ENCODE measurements at places on chromosomes 3 and 15. TPM values are rescaled to one million over a fixed set of nuclear protein-coding genes. Genes with fewer than 3 reads are reported as not detected.

The NDUFB5 gene
- 202 TPM for total RNA-seq

DNA sequence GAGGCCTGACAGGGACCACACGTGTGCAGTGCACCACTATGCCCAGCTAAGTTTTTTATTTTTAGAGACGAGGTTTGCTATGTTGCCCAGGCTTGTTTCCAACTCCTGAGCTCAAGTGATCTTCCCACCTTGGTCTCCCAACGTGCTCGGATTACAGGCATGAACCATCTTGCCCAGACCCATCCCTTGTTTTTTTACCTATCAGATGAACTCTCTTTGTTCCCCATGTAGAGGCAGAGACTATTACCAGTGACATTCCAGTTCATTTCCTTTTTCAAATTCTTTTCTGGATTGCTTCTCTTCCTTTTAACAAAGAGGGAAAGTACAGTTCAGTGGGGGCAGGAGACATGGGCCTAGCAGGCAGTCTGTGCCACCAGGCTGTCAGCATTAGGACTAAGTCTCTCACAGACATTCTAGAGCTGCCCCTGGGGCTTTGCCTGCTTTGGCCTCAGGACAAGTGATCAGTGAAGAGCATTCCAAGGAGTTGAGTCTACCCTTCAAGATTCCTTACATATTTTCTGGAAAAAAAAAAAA lies 103.5 kb upstream of the SLC7A14 start:
- H3K27me3 ChIP-seq: no peaks in the 10 kb centered on the region
- H3K4me1 ChIP-seq: no peaks in the 10 kb centered on the region
- H3K27ac ChIP-seq: no peak overlapping the region
- H3K36me3 ChIP-seq: no peaks in the 10 kb centered on the region
- no peak overlapping the region for H3K4me3 ChIP-seq

DNA sequence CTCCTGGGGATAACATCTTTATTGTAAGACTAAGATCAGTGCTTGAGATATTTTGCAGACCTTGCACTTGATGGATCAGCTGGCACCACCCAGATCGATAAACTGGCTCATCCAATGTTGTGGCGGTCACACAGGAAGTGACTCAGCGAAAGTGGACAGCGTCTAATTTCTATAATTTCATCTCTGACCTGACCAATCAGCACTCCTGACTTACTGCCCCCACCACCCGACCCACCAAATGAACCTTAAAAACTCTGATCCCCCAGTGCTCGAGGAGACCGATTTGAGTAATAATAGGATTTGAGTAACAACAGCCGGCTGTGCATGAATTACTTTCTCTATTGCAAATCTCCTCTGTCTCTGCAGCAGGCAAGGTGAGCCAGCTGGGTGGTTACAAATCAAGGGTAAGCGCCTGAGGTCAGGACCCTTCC lies 62.7 kb upstream of the RNU6-1 start:
- H3K27me3 ChIP-seq: no peaks in the 10 kb centered on the region
- no peak overlapping the region for H3K27ac ChIP-seq
- peaks cover 5% of the 10 kb centered on the region for H3K4me1 ChIP-seq
- H3K4me3 ChIP-seq: no peak overlapping the region

The GPR176 gene
- total RNA-seq: 3.1 TPM

- no peaks in the 10 kb centered on the region for H3K4me1 ChIP-seq
- H3K4me3 ChIP-seq: no peak overlapping the region
Observed at GRCh38 chr3:67048715-67049074, 50.6 kb downstream of the KBTBD8 start.

- no peak overlapping the region for H3K27ac ChIP-seq
- H3K27me3 ChIP-seq: no peaks in the 10 kb centered on the region
Observed at GRCh38 chr3:86921971-86922680, 68.8 kb downstream of the VGLL3 start.

The BNC1 gene
- 0.28 TPM for total RNA-seq

The CFAP92 gene
- under 0.01 TPM for total RNA-seq

The ALPK3 gene
- 23.6 TPM for total RNA-seq

- peak within 1 kb of the TSS; percentile 42 for H3K4me3 ChIP-seq
- peak; percentile 97 for DNase-seq
- H3K4me1 ChIP-seq: peaks cover 18% of the 10 kb centered on the region
- peak within 1 kb of the TSS; percentile 81 for H3K27ac ChIP-seq
Observed at GRCh38 chr15:78565097-78565950, at the start of gene CHRNA5. Gene CHRNA5, plus strand, starts transcription at chr15:78565520. Its CDS starts 200 bp downstream, at chr15:78565720.

GRCh38 chr3:117314441-117315150 lies 605.0 kb downstream of the TUSC7 start:
- no peaks in the 10 kb centered on the region for H3K4me1 ChIP-seq
- no peak overlapping the region for H3K27ac ChIP-seq
- H3K27me3 ChIP-seq: no peaks in the 10 kb centered on the region
- H3K36me3 ChIP-seq: no peaks in the 10 kb centered on the region

GRCh38 chr15:51621155-51621765 lies 1.3 kb downstream of the DMXL2 start:
- H3K4me1 ChIP-seq: peaks cover 18% of the 10 kb centered on the region
- no peaks in the 10 kb centered on the region for H3K27me3 ChIP-seq
- H3K27ac ChIP-seq: peak overlapping the region; percentile 84

DNA sequence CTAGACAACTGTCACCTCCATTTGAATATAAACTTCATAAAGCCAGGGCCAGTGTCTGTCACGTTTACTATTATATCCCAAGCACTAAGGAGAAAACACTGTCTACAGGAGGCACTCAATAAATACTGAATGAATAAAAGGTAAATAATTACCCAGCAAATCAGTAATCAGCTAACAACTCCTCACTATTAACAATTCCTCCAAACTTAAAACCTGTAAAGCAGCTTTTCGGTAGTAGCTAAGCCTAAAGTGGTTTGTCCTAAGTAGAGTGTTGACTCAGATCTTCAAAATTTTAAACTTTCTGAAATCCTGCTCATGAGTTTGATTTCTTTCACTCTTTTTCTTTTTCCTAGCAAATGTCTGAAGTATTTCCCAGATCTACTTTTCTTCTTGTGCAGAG lies 39.9 kb downstream of the C3orf80 start:
- DNase-seq: no peak
- H3K27ac ChIP-seq: no peak overlapping the region
- no peaks in the 10 kb centered on the region for H3K4me1 ChIP-seq
- no peaks in the 10 kb centered on the region for H3K36me3 ChIP-seq
- no peak overlapping the region for H3K4me3 ChIP-seq

DNA sequence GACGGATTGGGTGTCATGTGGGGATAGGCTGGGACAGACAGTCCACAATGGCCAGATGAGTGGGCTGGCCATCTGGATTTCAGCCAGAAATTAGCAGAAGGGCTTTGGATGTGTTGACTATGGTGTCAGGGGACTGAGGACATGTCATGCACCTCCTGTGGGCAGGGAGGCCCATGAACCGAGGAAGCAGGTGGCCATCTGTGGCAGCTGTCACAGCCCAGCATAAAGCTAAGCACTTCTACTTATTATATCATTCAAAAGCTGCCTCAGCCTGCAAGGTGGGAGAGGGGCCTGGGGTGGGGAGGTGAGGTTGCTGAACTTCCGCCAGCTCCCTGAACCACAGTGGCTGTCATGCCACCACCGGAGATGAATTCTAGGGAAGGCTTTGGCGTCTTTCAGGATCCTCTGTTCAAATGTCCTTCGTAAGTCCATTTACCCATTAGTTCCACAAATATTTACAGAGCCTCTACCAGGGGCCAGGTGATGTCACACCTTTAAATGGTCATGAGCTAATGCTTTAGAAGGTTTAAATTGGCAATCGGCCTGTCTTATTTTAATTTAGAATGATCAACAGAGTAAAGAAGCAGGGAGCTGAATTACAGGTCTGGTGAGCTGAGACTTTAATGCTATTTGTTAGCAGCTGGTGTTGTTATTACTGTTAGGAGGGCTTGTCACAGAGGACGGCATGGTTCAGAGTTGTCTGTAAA lies 23.6 kb upstream of the CAV3 start:
- no peaks in the 10 kb centered on the region for H3K27me3 ChIP-seq
- H3K36me3 ChIP-seq: no peaks in the 10 kb centered on the region
- no peaks in the 10 kb centered on the region for H3K4me1 ChIP-seq

The ANO10 gene
- total RNA-seq: 14.5 TPM

GRCh38 chr3:24715171-24715792 lies 220.6 kb upstream of the THRB start:
- no peaks in the 10 kb centered on the region for H3K36me3 ChIP-seq
- no peak overlapping the region for H3K4me3 ChIP-seq
- no peak for DNase-seq
- no peak overlapping the region for H3K27ac ChIP-seq

DNA sequence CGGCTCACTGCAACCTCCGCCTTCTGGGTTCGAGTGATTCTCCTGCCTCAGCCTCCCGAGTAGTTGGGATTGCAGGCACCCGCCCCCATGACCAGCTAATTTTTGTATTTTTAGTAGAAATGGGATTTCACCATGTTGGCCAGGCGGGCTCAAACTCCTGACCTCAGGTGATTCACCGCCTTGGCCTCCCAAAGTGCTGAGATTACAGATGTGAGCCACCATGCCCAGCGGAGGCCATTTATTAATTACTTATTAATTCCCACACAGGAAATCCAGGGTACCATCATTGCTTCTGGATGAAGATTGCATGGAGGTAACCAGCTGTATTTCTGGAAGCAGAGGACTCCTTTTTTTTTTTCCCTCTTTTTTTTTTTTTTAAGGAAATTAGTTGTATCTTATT lies 37.8 kb downstream of the MAP4 start:
- peaks cover 12% of the 10 kb centered on the region for H3K4me1 ChIP-seq
- no peaks in the 10 kb centered on the region for H3K36me3 ChIP-seq
- no peak overlapping the region for H3K4me3 ChIP-seq

DNA sequence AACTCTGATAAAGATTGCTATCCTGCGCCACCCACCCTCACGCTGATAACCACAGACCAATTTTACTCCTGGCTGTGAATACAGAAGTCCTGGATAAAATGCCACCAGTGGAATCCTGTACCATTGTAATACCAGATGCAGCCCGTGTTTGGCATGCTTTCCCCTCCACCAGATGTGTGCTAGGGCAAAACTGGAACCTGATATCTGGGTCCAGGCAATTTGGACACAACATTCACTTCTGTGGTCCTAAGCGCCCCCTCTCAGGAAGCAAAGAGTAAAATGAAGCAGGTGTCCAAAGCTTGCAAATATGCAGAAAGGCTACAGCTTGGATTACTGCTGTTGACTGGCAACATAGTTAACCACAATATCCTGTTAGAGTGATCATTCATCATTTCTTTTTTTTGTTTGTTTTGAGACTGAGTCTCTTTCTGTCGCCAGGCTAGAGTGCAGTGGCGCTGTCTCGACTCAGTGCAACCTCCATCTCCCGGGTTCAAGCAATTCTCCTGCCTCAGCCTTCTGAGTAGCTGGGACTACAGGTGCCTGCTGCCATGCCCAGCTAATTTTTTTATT lies 32.8 kb downstream of the LOXL1 start:
- no peak overlapping the region for H3K4me3 ChIP-seq
- no peak overlapping the region for H3K27ac ChIP-seq
- no peaks in the 10 kb centered on the region for H3K27me3 ChIP-seq
- H3K36me3 ChIP-seq: no peaks in the 10 kb centered on the region
- no peaks in the 10 kb centered on the region for H3K4me1 ChIP-seq

GRCh38 chr3:107973152-107973551 lies 117.7 kb downstream of the CD47 start:
- DNase-seq: no peak
- H3K4me1 ChIP-seq: peaks cover 7% of the 10 kb centered on the region
- no peaks in the 10 kb centered on the region for H3K27me3 ChIP-seq
- no peaks in the 10 kb centered on the region for H3K36me3 ChIP-seq

- no peaks in the 10 kb centered on the region for H3K4me1 ChIP-seq
- no peaks in the 10 kb centered on the region for H3K27me3 ChIP-seq
- no peaks in the 10 kb centered on the region for H3K36me3 ChIP-seq
Observed at GRCh38 chr3:89261673-89262072, 154.3 kb downstream of the EPHA3 start.

- no peaks in the 10 kb centered on the region for H3K27me3 ChIP-seq
- DNase-seq: no peak
- H3K36me3 ChIP-seq: no peaks in the 10 kb centered on the region
- no peak overlapping the region for H3K4me3 ChIP-seq
- H3K4me1 ChIP-seq: peaks cover 14% of the 10 kb centered on the region
Observed at GRCh38 chr3:151483961-151484520, 23.2 kb upstream of the IGSF10 start.

GRCh38 chr3:155963570-155963969 lies 93.1 kb downstream of the GMPS start:
- no peaks in the 10 kb centered on the region for H3K4me1 ChIP-seq
- H3K36me3 ChIP-seq: no peaks in the 10 kb centered on the region
- no peaks in the 10 kb centered on the region for H3K27me3 ChIP-seq
- DNase-seq: no peak
- H3K4me3 ChIP-seq: no peak overlapping the region

GRCh38 chr15:41512512-41512939 lies 1.1 kb downstream of the LTK start:
- peak overlapping the region; percentile 27 for H3K4me3 ChIP-seq
- no peak for DNase-seq
- H3K27ac ChIP-seq: no peak overlapping the region
- H3K36me3 ChIP-seq: no peaks in the 10 kb centered on the region
- H3K27me3 ChIP-seq: peaks cover 44% of the 10 kb centered on the region

DNA sequence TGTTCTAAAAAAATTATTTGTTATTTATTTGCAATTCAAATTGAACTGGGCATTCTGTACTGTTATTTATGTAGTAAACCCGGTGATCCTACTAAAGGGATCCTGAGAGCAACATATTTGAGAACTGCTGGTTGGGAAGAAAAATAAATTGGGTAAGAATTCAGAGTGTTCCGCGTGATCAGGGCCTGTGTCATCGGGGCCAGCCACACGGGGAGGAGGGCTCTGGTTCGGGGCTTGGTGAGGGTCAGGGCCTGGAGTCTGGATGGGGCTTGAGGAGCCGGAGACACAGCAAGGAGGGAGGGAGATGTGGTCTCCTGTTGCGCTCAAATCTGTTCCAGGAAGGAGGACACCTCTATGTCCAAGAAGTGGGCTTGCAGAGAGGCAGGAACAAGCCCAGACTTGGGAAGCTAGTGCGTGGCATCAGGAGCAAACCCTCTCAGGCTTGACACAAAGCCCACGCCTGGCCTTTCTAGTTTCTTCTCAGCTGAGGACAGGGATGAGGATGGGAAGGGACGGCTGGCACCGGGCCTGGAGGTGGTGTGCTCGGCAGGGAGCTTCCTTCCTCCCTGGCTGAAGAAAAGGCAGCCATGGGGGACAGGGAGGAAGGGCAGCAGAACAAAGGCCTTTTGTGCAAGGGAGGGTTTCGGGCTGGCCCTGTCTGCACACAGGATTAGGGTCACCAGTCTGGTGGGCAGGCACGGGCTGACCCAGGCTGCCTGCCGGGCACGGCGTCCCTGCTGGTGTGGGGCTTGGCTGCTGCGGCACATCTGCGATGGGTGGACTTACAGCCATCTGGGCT lies 22.9 kb upstream of the FBLN2 start:
- peak overlapping the region; percentile 47 for H3K27ac ChIP-seq
- H3K4me3 ChIP-seq: no peak overlapping the region
- H3K36me3 ChIP-seq: no peaks in the 10 kb centered on the region
- H3K27me3 ChIP-seq: no peaks in the 10 kb centered on the region

The CCNB2 gene
- 0.36 TPM for total RNA-seq

The SMCO1 gene
- not detected for total RNA-seq

Measured in sigmoid colon (tissue), 7 donors.